ENCODE measurements at places on chromosomes 6 and 20.

DNA sequence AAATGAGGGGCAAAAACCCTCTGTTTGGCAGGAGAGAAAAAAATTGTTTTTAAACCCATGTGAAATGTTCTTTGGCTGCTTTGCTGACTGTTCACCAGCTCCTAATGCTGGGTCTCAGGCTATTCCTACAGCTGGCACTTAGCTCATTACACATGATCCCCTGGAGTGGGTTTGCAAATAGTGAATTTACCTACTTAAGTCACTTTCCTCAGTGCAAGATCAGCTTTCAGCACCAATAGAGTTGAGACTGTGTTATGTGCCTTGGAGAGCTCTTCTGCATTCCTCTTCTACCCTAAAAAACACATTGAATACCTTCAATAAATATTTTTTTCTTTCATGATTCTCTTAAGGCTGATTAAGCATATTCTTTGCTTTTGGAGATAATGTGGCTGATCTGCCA, 58.4 kb upstream of the PRDM1 start:
- DNase-seq: no peak

GRCh38 chr6:134477991-134478635, 160.2 kb upstream of the SGK1 start:
- DNase-seq: no peak

DNA sequence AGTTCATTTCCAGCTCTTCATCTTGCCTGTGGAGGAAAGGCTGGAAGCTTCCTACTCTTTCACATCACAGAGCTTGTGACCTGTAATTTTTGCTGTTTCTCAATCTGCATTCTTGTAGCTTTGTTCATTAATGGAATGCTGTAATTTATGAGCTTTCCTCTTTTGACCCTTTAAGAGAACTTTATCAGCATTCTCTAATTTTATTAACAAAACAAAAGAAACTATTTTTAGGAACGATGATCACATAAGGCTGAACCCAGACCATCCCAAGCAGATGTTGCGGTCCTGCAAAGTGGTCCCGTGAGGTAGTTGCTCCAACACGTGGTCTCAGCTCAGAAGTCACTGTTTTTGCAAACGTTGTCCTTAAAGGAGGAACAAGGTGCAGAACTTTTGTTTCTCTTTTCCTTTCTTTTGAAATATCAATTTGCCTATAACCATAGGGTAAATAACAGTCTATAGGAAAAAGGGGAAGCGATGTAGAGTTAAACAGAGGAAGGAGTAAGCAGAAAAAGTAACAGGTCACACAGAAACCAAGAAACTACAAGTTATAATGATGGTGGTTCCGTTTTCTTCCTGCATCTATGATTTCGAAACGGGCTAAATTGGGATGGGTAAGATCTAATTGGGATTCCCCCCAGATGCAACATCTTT, 121.3 kb upstream of the PHACTR1 start:
- no peak for DNase-seq

DNA sequence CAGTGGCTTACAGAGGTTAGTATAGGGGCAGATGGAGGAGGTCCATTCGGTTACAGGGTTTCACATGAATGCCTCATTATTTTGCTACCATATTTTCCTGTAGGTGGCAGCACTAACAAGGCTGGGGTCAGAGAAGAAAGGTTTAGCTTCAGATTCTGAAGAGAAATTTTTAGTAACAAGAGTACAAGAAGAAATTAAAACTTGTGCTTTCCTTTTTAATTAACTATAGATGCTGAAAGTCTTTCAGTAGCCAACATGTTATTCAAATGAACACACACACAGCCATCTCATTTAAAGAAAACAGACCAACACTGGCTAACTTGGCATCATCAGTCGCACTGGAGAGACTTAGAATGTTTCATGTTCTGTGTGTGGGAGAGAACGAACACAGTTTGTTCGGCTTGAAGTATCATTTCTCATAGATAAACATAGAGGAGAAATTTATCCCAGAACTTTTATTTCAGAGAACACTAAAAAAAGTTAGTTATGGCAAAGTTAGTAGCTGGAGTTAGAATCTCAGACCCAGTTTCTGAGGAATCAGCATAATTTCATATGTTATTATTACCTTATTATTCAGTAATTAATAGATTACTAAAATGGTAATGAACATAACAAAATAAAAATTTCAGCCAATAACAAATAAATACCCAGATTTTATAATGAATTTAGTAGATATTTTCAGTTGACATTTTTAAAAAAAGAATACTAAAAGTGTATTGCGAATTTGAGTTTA, 314.0 kb upstream of the RSPO3 start:
- DNase-seq: peak; percentile 13

Data from activated CD4-positive, alpha-beta T cell treated with anti-CD3 and anti-CD28 coated beads for 36 hours (primary cell).